ENCODE measurements at places on chromosomes 16 and 17. TPM values are rescaled to one million over a fixed set of nuclear protein-coding genes. Genes with fewer than 3 reads are reported as not detected.

The EVPLL gene
- total RNA-seq, result not detected

The DNAAF1 gene
- total RNA-seq, result not detected

- no peaks in the 10 kb centered on the region for H3K27me3 ChIP-seq
- no peaks in the 10 kb centered on the region for H3K4me1 ChIP-seq
- H3K27ac ChIP-seq, result no peak overlapping the region
- no peaks in the 10 kb centered on the region for H3K36me3 ChIP-seq
Observed at GRCh38 chr17:12431188-12431587, 234.5 kb upstream of the MYOCD start.

GRCh38 chr17:73393962-73394361 is 82.2 kb upstream of the CDC42EP4 start:
- no peak overlapping the region for H3K27ac ChIP-seq
- DNase-seq, result no peak
- no peak overlapping the region for H3K4me3 ChIP-seq
- no peaks in the 10 kb centered on the region for H3K27me3 ChIP-seq
- H3K36me3 ChIP-seq, result no peaks in the 10 kb centered on the region
- H3K4me1 ChIP-seq, result no peaks in the 10 kb centered on the region

Data from activated CD4-positive, alpha-beta T cell treated with anti-CD3 and anti-CD28 coated beads, Interleukin-2, amount 10 ng/mL, durations not matched to agents 24 days and 14 days (primary cell).